ENCODE measurements at places on chromosomes 4 and X. TPM values are rescaled to one million over a fixed set of nuclear protein-coding genes. Genes with fewer than 3 reads are reported as not detected.
A peak's percentile ranks its signal among the peaks of the same experiment; 100 is the strongest.

DNA sequence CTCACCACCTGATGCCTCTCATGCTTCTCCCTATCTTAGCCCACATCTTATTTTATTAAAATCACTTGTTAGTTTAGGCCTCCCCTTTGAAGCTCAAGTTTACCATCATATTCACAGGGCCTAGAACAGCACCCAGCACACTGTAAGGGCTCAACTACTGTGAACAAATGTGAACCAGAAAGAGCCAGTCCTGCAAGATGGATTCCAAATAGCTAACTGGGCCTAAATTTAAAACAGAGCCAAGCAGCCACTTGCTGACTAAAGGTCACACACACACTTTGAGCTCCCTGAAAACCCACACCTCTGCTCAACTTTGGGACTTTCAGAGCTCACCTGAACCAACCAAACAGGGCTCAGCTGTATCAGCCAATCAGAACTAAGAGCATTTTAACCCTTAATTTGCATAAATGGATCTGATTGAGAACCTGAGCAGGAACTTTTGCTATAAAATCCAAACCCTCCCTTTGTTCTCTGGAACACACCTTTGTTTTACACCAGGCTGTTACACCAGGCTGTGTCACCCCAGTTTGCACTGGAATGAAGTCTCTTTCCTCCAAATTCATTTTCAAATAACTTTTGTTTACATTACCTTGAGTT is 62.1 kb upstream of the EXOC1L start:
- H3K36me3 ChIP-seq: no peaks in the 10 kb centered on the region
- H3K4me3 ChIP-seq: no peak overlapping the region
- no peaks in the 10 kb centered on the region for H3K27me3 ChIP-seq
- no peaks in the 10 kb centered on the region for H3K4me1 ChIP-seq
- DNase-seq: no peak

GRCh38 chrX:101787934-101788333 is 128.3 kb upstream of the ARMCX2 start:
- no peak overlapping the region for H3K27ac ChIP-seq
- no peaks in the 10 kb centered on the region for H3K36me3 ChIP-seq
- no peaks in the 10 kb centered on the region for H3K4me1 ChIP-seq

GRCh38 chr4:53905941-53906377 is 158.4 kb downstream of the CHIC2 start:
- H3K27me3 ChIP-seq: peaks cover 22% of the 10 kb centered on the region
- no peaks in the 10 kb centered on the region for H3K36me3 ChIP-seq
- peaks cover 9% of the 10 kb centered on the region for H3K4me1 ChIP-seq
- no peak overlapping the region for H3K27ac ChIP-seq

DNA sequence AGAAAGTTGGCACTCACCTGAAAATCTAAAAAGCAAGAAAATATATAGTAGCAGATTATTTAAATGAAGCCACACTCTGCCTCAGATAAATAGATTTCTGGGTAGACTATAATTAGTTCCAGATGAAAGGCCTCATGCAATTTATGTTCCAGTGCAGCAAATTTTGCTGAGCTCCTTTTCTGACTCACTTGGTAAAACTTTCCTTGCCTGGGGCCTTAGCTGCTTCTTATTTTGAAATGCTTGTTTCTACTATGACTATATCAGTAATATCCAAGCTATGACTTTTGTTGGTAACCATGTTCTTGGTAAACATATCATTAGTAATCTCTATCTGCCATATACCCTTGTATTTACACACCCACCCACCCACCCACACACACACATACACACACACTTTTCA is 961.8 kb downstream of the SH3BGRL start:
- no peak overlapping the region for H3K27ac ChIP-seq
- no peaks in the 10 kb centered on the region for H3K27me3 ChIP-seq
- no peaks in the 10 kb centered on the region for H3K36me3 ChIP-seq
- DNase-seq: no peak

DNA sequence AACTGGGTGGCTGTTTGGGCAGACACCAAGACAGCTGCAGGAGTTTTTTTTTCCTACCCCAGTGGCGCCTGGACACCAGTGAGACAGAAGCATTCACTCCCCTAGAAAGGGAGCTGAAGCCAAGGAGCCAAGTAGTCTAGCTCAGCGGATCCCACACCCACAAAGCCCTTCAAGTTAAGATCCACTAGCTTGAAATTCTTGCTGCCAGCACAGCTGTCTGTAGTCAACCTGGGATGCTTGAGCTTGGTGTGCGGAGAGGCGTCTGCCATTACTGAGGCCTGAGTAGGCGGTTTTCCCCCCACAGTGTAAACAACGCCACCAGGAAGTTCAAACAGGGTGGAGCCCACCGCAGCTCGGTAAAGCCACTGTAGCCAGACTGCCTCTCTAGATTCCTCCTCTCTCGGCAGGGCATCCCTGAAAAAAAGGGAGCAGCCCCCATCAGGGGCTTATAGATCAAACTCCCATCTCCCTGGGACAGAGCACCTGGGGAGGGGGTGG is 171.4 kb downstream of the ARHGEF9 start:
- no peak for DNase-seq
- H3K36me3 ChIP-seq: no peaks in the 10 kb centered on the region
- H3K27me3 ChIP-seq: no peaks in the 10 kb centered on the region
- no peak overlapping the region for H3K4me3 ChIP-seq
- no peaks in the 10 kb centered on the region for H3K4me1 ChIP-seq
- H3K27ac ChIP-seq: no peak overlapping the region

- no peak overlapping the region for H3K27ac ChIP-seq
- H3K27me3 ChIP-seq: no peaks in the 10 kb centered on the region
- no peak for DNase-seq
- H3K36me3 ChIP-seq: no peaks in the 10 kb centered on the region
Observed at GRCh38 chr4:47074816-47075215, 43.4 kb downstream of the GABRB1 start.

- no peaks in the 10 kb centered on the region for H3K27me3 ChIP-seq
- DNase-seq: no peak
- no peak overlapping the region for H3K4me3 ChIP-seq
- H3K27ac ChIP-seq: no peak overlapping the region
- no peaks in the 10 kb centered on the region for H3K4me1 ChIP-seq
Observed at GRCh38 chr4:13455411-13455810, 28.7 kb downstream of the RAB28 start.

GRCh38 chrX:53714580-53715345 is 28.2 kb upstream of the HUWE1 start:
- H3K36me3 ChIP-seq: no peaks in the 10 kb centered on the region
- peak; percentile 54 for DNase-seq
- peak overlapping the region; percentile 89 for H3K27ac ChIP-seq
- H3K4me1 ChIP-seq: peaks cover 43% of the 10 kb centered on the region
- H3K4me3 ChIP-seq: no peak overlapping the region
- H3K27me3 ChIP-seq: no peaks in the 10 kb centered on the region

DNA sequence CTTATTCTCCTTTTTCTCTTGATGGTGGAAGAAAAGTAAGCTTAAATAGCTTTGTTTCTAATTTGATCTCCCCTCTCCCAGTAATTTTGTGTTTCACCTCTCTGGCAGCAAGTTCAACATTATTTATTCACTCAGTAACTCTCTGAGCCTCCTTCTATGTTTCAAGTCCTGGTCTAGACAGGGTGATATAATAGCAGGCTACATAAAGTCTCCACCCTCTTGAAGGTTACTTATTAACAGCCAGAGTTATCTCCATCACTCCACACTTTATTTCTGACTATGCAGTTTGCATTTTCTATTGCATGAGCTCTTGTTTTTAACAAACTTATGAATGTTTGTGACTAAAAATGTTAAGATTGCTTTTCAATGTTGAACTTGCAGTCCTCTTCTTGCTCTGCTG is 17.8 kb upstream of the ANOS1 start:
- no peak overlapping the region for H3K4me3 ChIP-seq
- H3K27ac ChIP-seq: no peak overlapping the region
- H3K36me3 ChIP-seq: no peaks in the 10 kb centered on the region
- H3K27me3 ChIP-seq: no peaks in the 10 kb centered on the region
- no peaks in the 10 kb centered on the region for H3K4me1 ChIP-seq
- DNase-seq: no peak

DNA sequence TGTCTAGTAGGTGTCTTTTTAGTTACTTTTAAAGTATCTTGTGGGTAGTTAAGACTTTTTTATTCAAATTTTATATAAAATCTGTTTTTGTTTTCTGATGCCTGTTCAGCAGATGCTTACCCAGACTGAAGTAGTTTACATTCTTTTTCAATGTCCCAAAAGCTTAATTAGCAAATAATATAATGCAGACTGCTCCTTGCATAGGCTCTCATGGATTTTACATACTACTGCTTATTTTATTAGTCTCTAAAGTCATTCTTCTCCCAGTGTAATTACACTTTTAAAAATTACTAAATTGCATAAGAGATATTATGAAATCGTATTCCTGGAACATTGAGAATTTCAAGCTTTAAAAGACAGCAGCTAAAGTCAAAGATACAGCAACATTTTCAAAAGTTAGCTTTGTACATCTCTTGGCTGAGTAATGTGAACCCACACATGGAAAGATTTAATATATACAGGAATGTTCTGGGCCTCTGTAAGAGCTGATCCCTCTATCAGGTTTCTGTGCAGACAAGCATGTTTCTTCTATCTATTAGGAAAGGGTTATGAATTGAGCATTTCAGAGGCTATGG is 148.4 kb upstream of the SPRY1 start:
- H3K27me3 ChIP-seq: no peaks in the 10 kb centered on the region
- no peaks in the 10 kb centered on the region for H3K36me3 ChIP-seq
- H3K4me1 ChIP-seq: peaks cover 9% of the 10 kb centered on the region
- H3K27ac ChIP-seq: no peak overlapping the region
- no peak for DNase-seq

DNA sequence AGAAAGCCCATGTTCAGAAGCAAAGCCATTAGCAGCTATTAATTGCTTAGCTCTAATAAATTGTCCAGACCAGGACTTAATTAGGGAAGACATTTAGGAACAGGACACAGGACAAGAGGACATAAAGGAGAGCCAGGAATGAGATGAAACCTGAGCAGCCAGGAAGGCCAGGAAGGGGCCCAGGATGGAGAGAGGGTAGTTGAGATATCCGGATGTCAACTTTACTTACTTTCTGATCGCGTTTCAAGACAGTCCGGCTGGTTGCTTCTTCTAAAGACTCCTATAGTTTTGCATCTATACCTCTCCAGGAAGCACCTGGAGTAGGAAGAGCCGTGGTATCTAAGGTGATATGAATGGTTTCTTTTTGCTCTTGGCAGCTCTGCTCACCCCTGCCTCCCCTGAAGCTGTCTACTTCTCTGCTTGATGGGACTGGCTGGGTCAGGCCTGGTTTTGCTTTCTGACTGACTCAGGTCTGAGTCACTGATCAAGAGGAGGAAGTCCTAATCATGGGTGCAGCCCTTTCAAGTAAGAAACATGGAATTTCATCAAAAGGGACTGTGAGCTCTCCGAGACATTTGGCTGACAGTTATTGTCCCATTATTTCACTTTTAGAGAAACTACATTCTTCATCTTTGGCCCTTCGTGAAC is 733.3 kb downstream of the RPA4 start:
- no peaks in the 10 kb centered on the region for H3K27me3 ChIP-seq
- DNase-seq: no peak
- no peaks in the 10 kb centered on the region for H3K4me1 ChIP-seq
- no peak overlapping the region for H3K4me3 ChIP-seq
- H3K27ac ChIP-seq: no peak overlapping the region
- H3K36me3 ChIP-seq: no peaks in the 10 kb centered on the region

DNA sequence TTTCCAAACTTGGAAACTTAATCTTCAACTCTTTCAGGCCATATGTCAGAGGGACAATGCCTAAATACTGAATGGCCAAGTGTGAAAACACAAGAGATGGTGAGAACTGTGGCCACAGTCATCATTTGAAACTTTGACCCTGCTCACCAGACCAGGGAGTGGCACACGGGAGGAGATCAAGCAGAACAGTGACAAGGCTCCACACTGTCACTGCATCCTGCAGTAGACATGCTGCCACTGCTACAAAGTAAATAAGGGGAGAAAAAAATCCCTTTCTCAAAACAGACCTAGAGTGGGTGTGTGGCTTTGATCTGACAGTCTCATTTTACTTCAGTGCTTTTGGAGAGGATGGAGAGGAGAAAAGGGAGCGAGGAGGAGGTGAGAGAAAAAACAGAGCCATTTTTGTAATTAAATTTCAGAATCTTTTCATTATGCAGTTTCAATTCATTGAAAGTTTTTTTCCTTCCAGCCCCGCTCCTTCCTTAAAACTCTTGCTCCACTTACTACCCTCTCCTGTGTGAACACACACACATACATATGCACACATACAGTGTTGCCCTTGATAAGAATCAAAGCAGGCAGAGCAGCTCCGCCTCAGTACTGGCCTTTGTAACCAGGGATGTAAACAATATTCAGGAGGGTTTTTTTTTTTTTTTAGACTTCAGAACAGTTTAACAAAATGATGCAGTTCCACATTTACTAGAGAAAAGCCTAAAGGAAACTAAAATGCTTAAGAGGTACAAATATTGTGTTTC is 34.4 kb downstream of the NEXMIF start:
- H3K27ac ChIP-seq: no peak overlapping the region
- no peaks in the 10 kb centered on the region for H3K36me3 ChIP-seq
- no peaks in the 10 kb centered on the region for H3K27me3 ChIP-seq

GRCh38 chr4:110196871-110197528 is 1.4 kb downstream of the ELOVL6 start:
- H3K4me3 ChIP-seq: peak overlapping the region; percentile 66
- H3K4me1 ChIP-seq: peaks cover 17% of the 10 kb centered on the region
- no peak overlapping the region for H3K27ac ChIP-seq
- H3K36me3 ChIP-seq: no peaks in the 10 kb centered on the region
- peak; percentile 70 for DNase-seq

DNA sequence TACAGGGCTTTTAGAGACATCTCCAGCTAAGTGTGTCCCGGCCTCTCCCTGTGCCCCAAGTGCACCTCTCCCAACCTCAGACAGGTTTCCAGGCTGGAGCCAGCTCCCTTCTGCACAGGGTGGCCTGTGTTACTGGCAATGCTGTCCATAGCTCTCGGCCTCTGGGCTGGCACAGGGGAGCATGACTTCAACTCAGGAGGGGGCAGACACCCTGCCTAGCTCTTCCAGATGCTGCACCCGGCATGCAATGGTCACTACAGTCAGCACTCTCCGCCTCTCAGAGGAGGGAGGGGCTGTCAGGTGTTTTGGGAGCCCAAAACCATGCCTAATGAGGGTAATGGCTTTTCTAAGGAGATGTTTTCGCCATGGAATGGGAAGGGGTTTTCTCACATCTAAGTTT is 2.4 kb upstream of the IRAK1 start:
- H3K27ac ChIP-seq: no peak overlapping the region
- H3K36me3 ChIP-seq: peaks cover 15% of the 10 kb centered on the region
- DNase-seq: no peak
- no peaks in the 10 kb centered on the region for H3K27me3 ChIP-seq
- peaks cover 6% of the 10 kb centered on the region for H3K4me1 ChIP-seq
- H3K4me3 ChIP-seq: no peak overlapping the region

TMPRSS11B gene
- not detected for total RNA-seq

GLRB gene
- not detected for total RNA-seq

MAGED4B gene
- total RNA-seq: 18.2 TPM

ADD1 gene
- total RNA-seq: 383 TPM

YY2 gene
- total RNA-seq: 2.6 TPM

TMEM144 gene
- 0.07 TPM for total RNA-seq

CHST7 gene
- 2.7 TPM for total RNA-seq

CXCL6 gene
- not detected for total RNA-seq

HSPA4L gene
- total RNA-seq: not detected

CSAG2 gene
- total RNA-seq: not detected

TMEM47 gene
- not detected for total RNA-seq
